Activated CD4-positive, alpha-beta T cell treated with anti-CD3 and anti-CD28 coated beads for 1 hour (primary cell): ENCODE measurements at places on chromosomes 13 and 19.

- no peak for DNase-seq
Observed at GRCh38 chr13:94128430-94128829, 351.1 kb downstream of the DCT start.

DNA sequence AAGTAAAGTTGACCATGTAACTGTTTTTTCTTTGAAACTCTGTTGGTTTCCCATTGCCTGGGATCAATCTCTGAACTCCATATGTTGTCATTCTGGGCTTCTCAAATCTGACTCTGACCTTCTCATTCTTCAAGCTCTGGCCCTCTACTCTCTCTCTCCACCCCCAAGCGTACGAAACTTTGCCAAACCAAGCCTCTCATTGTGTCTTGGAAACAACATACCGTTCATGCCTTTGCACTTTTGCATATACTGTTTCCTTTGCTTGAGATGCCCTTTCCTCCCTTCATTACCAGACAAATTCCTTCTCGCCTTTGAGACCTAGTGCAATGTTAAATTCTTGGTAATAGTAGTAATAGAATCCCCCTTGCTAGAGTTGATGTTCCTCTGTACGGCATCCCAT lies 113.7 kb downstream of the OLFM4 start:
- DNase-seq, result no peak

DNA sequence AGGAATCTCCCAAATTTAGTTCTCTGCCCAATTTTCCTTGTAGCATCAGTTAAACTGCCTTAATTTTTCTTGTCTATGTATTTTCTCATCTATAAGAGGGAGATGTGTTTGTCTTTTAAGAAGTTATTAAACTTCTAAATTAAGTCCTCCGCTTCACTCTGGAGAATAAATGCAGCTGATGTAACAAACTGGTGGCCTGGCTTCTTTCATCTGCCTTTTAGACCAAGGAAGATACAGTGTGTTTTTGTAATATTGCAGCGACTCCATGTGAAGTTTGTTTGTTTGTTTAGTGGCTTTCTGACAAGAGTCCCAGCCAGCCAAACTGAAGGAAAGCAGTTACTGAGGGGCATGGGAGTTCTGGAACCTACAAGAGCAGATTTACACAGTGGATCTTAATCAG lies 56.4 kb downstream of the KLF12 start:
- DNase-seq, result no peak

- DNase-seq, result no peak
Observed at GRCh38 chr13:36718686-36719085, 44.9 kb downstream of the SERTM1 start.

DNA sequence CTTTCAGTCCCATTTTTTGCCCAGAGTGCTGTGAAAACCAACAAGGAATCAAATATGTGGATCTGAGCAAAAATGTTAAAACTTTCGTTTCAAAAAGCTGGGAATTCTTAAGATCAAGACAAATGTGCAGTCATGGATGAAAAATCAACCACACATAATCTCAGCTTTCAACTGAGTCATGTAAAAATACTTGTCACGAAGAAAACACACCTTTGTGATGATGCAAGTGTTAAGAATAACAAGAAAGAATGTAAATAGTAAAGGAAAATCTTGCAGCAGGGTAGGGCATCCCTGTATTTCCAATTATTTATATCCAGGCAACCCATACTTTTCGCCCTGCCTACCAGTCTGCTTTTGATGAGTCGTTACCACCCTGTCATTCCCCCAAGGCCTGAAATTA lies 27.4 kb upstream of the DCLK1 start:
- DNase-seq, result no peak

- DNase-seq, result no peak
Observed at GRCh38 chr19:1855828-1856255, 7.5 kb downstream of the KLF16 start.

DNA sequence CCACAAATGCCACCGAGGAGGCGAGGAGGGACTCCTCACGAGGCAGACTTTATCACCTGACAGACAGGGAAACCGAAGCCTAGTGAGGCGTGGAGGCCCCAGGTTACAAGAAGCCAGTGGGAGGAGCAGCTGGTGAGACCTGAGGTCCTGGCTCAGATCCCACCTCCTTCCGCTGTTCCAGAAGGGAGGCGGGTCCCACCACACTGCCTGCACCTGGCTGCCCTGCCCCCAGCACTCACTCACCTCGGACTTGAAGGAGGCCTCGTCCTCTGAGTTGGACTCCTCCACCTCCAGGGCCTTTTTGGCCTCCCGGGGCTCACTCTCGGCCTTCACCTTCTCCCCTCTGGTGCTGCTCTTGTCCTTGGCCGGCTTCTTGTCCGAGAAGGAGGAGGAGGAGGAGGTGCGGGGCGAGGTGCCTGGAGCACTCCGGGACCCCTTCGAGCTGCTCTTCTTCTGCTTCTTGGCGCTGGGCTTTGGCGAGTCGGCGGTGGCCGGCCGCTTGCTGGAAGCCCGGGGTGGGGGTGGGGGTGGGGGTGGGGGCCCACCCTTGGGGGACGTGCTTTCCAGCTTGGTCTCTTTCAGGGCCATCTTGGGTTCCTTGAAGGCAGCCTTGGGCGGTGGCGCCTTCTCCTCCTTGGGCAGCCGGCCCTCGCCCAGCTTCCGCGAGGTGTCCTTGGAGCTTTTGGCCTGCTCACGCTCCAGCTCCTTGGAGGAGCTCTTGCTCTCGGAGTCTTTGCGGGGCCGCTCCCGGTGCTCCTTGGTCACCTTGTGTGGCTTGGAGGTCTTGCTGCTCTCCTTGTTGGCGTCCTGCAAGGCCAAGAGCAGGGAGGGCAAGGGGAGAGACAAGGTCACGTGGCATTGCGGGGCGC lies 57.7 kb downstream of the MLLT1 start:
- no peak for DNase-seq

DNA sequence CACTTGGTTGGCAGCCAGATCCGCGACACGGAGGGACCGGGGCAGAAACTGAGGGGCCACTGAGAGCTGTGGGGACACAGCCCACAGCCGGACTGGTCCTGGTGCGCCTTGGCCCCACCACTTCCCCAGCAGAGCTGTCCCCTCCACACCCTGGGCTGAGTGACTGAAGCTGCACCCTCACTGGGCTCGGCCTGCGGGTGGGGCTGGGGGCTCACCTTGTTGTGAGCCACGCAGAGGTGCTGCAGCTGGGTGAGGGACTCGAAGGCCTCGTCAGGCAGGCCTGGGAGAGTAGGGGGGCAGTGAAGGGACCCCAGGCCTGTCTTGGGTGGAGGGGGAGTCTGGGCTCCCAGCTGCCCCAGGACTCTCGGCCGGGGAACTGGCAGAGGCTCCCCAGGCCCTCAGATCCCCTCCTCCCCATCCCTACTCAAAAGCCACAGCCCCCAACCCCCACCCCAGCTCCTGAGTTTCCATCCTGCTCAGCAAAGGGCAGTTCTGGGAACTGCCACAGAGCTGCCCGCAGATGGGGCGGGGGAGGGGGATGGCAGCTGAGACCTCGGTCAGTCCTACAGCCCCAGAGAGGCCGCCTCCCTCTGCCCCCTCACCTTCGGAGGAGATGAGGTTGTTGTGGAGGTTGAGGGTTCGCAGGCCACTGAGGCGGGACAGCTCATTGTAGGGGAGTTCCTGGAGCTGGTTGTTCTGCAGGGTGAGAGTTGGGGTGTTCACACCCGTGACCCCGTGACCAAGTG lies 2.3 kb downstream of the PODNL1 start:
- DNase-seq, result no peak

DNA sequence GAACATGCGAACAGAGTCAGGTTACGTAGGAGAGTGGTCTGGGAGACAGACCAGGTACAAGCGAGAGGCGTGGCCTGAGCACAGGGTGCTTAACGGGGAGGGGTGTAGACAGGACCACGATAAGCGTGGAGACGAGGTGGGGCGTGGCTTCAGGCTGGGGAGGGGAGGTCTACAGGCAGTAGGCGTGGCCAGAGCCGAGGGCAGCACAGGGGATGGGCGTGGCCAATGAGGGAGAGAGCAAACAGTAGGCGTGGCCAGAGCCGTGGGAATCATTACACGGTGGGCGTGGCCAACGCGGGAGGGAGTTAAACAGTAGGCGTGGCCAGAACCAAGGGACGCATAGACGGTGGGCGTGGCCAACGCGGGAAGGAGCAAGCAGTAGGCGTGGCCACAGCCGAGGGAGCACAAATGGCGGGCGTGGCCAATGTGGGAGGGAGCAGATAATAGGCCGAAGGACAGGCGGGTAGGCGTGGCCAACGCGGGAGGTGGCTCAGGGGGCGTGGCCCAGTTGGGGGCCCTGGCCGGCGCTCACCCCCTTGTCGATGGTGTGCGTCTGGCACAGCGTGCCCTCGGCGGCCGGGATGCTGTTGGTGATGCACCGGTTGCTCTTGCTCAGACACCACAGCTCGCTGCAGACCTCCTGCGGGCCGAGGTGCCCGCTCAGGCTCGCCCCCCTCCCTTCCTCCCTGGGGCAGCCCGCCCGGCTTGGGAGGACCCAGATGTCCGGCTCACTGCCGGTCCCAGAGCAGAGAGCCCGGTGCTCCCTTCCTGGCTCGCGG lies 15.2 kb upstream of the MYO1F start:
- peak; percentile 93 for DNase-seq

- DNase-seq, result no peak
Observed at GRCh38 chr13:91889641-91890040, 491.2 kb downstream of the GPC5 start.

GRCh38 chr13:72726726-72727416 lies 558 bp downstream of the MZT1 start:
- peak; percentile 16 for DNase-seq

- DNase-seq, result no peak
Observed at GRCh38 chr19:38932425-38933179, 1.9 kb downstream of the MRPS12 start.

- DNase-seq, result no peak
Observed at GRCh38 chr19:23345838-23346237, 49.4 kb downstream of the ZNF91 start.

DNA sequence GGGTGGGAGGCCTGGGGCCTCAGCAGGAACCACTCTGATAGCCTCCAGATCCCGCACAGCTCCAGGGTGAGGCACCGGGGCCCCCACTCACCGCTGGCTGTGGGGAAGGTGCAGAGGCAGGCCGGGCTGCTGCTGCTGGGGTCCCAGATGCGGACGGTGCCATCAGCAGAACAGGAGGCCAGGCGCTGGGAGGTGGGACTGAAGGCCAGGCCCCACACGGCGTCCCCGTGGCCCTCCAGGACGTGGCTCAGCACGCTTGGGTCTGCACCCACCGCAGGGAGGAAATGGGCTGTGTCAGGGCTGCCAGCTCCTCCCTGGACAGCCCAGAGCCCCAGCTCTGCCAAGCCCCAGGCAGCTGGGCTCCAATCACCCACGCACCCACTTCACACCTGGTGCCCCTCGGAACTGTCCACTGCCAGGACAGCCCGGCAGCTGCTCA lies 6.1 kb upstream of the PRKD2 start:
- DNase-seq, result no peak

DNA sequence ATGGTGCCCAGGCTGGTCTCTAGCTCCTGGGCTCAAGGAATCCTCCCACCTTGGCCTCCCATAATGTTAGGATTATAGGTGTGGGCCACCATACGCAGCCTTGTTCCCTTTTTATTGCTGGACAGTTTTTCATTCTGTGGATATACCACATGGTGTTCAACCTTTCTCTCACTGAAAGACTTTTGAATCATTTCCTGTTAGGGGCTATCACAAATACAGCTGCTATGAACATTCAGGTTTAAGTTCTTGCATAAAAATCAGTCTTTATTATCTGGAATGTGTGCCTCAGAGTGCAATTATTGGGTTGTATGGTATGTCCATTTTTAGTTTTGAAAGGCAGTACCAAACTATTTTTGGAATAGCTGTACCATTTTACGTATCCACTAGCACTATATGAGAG lies 647.2 kb downstream of the LIG4 start:
- DNase-seq, result no peak

- DNase-seq, result no peak
Observed at GRCh38 chr13:84873951-84874350, 925.3 kb downstream of the SLITRK6 start.

GRCh38 chr13:98158172-98158899 lies 15.4 kb downstream of the FARP1 start:
- no peak for DNase-seq

DNA sequence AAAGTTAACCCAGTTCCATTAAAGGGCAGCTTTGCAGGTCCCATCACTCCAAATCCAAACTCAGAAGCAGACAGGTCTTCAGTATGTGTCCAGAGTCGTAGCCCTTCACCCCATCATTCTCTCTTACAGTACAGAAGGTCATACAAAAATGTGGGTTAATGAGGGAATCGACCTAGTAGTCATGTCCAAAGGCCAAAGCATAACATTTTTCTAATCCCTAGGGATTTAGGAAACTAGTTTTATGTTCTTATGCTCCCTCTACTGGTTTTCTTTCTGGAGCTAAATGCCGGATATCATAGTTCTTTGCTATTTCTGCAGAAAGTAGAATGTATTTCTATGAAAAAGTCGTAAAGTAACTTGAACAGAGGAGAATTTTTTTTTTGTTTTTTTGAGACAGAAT lies 72.2 kb downstream of the DHRS12 start:
- no peak for DNase-seq

GRCh38 chr19:29499921-29500590 lies 25.7 kb upstream of the VSTM2B start:
- DNase-seq, result no peak

DNA sequence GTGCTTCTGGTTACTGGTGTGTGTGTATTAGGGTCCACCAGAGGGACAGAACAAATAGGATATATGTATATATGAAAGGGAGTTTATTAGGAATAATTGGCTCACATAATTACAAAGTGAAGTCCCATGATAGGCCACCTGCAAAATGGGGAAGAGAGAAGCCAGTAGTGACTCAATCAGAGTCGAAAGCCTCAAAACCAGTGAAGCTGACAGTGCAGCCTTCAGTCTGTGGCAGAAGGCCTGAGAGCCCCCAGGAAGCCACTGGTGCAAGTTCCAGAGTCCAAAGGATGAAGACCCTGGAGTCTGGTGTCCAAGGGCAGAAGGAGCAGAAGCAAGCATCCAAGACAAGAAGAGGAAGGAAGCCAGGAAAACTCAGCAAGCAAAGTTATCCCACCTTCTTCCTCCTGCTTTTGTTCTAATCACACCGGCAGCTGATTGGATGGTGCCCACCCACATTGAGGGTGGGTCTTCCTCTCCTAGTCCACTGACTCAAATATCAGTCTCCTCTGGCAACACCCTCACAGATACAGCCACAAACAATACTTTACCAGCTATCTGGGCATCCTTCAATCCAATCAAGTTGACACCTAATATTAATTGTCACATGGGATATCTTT lies 21.7 kb upstream of the SCEL start:
- DNase-seq, result no peak

- no peak for DNase-seq
Observed at GRCh38 chr13:114017028-114017630, 43.3 kb upstream of the C13orf46 start.

- DNase-seq, result no peak
Observed at GRCh38 chr13:107852072-107852471, 363.3 kb downstream of the LIG4 start.

GRCh38 chr19:811506-812048 lies 10.2 kb downstream of the PLPPR3 start:
- no peak for DNase-seq

GRCh38 chr13:28659621-28659970 lies 666 bp downstream of the POMP start:
- DNase-seq, result no peak

- no peak for DNase-seq
Observed at GRCh38 chr19:592101-592500, 2.4 kb downstream of the HCN2 start.
